ENCODE measurements at places on chromosomes 12 and 14.

DNA sequence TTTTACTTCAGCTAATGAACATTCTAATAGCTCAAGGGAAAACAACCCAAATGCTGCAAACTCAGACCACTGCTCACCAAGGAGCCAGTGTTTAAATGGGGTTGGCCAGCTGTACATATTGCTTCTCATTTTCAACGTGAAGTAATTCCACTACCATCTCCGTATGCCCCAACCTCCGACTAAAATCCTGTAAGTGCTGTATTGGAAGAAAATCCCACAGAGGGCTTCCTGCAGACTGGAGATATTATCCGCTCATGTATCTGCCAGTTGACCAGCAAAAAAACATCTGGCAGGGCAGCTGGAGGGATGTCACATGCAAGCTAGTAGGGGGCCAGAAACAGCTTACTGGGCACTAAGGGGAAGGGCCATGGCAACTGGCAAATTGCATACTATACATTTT lies 485.0 kb downstream of the SNAPC1 start:
- no peak for ATAC-seq

- ATAC-seq, result no peak
Observed at GRCh38 chr12:12072064-12072760, 1.5 kb downstream of the BCL2L14 start.

DNA sequence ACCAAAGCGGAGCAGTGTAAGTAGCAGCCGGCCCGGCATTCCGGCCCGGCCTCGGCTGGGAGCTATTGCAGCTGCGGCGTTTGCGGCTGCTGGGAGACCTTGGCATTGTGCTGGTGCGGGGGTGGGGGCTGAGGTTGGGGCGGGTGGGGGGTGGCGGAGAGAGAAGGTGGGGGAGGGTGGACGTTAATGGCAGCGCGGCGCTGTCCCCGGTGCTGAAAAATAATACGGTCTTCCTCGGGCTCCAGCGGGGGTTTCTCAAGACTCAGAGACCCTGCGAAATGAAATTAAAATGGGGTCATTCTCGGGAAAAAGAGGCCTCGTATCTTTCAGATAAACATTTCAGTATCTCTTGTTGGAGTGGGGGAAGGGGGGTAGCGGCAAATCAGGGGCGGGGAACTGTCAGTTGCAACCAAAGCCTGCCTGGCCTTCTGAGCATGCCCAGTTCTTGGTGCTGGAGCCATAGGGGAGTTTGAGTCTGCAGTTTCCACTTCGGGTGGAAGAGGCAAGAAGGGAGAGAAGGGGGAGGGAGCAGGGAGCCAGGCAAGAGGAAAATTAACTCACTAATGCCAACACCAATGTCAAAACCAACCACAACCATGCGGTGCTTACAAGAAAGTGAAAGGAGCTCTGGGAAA lies 414 bp downstream of the UNC79 start:
- ATAC-seq, result no peak

DNA sequence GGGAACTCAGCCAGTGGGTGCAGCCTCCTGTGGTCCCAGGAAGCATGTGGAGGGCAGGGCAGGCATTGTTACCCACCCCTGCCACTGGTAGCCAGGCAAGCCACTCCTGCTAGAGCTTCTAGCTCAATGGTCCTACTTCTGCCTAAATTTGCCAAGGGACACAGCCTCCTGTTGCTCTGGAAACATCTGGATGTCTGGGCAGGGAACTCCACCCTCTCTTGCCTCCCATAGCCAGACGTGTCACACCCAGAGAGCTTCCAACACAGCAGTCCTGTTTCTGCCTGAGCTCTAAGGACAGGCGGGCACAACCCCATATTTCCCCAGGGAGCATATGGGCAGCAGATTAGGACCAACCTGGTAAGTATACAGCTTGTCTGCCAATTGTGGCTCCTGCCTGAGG lies 350.2 kb downstream of the GLT1D1 start:
- no peak for ATAC-seq

- no peak for ATAC-seq
Observed at GRCh38 chr14:34009956-34010355, 59.1 kb upstream of the EGLN3 start.

- ATAC-seq, result no peak
Observed at GRCh38 chr14:55356913-55357312, 54.7 kb downstream of the ATG14 start.

DNA sequence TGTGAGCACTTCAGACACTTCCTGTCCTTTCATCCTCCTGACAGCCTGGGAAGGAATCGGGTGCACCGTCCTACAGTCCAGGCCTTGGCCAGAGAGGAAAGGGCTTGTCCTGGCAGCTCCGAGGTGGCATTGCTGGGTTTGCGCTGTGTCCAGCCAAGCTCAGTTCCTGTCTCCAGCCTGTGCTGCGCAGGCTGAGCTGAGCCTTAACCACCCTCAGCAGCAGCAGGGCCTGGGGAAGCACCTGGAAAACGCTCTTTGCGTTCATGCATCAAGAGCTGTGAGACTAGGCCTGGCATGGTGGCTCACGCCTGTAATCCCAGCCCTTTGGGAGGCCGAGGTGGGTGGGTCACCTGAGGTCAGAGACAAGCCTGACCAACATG lies 33.7 kb upstream of the EML1 start:
- ATAC-seq, result no peak

GRCh38 chr12:87085286-87085685 lies 829.1 kb upstream of the MGAT4C start:
- ATAC-seq, result no peak

DNA sequence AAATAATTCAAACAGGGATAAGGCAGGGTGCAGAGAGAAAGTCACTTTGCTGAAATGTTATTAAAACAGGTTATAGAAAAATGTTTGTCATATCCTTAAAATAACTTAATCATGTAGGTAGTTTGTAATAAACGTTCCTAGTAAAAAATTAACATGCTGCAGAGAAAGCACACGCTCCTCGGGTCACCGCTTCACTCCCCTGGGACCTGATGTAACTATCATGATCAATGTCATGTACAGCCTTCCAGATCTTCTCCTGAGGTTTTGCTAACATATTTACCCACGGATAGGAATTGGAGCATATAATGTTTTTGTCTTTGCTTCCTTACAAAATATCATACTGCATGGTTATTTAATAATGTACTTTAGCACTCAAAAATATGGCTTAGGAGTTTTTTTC lies 285.1 kb upstream of the TMEM132C start:
- ATAC-seq, result no peak

DNA sequence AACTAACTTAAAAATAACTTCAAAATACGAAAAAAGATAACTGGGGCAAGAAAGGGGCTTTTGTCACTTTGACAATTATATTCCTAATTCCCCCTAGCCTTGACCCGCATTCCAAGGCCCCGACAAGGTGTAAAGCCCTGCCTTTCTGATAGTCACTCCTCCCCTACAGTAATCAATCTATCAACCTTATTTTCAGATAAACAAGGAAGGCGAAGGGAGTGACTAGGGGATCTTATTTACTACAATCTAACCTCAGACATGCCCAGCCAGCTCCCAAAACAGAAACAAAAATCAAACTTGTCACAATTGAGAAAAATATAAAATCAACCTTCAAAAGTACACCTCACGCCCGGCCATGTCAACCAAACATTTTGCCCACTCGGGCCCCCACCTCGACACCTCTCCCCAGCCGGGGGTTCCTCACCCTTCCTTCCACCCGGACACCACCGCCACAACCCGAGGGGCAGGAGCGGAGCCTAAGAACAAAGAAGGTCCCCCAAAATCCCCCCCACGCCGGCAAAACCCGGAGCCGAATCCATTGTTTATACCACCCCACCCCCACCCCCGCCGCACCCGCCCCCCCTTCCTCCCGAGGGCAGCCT lies 562 bp downstream of the ZFYVE1 start:
- ATAC-seq, result no peak

DNA sequence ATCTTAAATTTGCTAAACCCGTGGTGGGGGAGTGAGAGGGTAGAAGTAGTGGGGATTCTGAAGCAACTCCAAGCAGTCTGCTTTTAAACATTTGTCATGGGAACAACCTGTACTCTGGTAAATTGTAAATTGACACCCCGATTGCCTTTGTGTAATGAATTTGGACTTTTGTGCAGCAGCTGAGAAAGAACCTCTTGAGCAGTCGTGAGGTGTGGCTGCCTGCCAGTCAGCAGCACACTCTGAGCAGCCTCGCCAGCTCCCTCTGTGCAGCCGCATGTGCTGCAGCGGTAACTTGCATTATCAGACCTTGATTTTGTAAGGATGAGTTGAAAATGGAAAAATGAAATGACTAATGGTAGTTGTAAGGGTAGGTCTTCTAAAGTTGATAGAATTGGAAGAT lies 74.3 kb downstream of the SUSD6 start:
- ATAC-seq, result peak; percentile 60

GRCh38 chr14:22333422-22334274 lies 255.4 kb downstream of the DAD1 start:
- ATAC-seq, result peak; percentile 31

- ATAC-seq, result no peak
Observed at GRCh38 chr12:30691122-30691879, 4.4 kb downstream of the IPO8 start.

DNA sequence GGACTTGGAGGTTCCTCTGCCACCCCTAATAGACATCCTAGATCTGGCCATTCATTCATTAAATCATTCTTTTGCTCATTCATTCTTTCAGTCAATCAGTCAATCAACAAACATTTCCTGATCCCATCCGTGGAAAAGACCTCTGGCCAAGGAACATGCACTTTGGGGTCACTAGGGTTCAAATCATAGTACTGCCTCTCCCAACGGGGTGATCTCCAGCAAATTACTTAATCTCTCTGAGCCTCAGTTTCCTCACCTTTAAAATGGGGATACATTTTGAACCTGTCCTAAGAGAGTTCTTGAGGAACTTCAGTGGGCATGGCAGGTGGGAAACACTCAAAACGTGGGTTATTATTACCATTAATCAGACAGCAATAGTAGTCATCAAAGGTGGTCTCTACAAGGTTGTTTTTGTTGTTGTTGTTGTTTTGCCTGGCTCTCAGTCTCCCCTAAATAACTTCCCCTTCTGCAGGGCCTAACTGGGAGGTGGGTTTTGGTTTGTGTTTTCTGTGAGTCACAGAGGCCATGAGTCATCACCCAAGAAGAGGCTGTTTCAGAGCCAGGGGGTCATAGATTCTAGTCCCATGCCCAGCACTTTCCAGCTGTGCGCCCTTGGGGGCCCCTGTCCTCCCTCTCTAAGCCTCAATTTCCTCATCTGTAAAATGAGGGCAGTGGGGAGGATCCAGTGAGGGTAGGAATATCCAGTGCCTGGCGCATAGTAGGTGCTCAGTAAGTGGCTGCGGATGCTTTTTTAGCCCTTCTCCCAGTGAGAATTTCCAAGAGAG lies 16.9 kb upstream of the FAM222A start:
- no peak for ATAC-seq

- ATAC-seq, result no peak
Observed at GRCh38 chr12:113899561-113900471, 66.3 kb downstream of the RBM19 start.

- ATAC-seq, result no peak
Observed at GRCh38 chr14:98956661-98957060, 315.3 kb downstream of the BCL11B start.

- no peak for ATAC-seq
Observed at GRCh38 chr12:108653922-108654321, 20.2 kb upstream of the SELPLG start.

GRCh38 chr12:103505371-103506236 lies 9.8 kb upstream of the C12orf42 start:
- no peak for ATAC-seq

DNA sequence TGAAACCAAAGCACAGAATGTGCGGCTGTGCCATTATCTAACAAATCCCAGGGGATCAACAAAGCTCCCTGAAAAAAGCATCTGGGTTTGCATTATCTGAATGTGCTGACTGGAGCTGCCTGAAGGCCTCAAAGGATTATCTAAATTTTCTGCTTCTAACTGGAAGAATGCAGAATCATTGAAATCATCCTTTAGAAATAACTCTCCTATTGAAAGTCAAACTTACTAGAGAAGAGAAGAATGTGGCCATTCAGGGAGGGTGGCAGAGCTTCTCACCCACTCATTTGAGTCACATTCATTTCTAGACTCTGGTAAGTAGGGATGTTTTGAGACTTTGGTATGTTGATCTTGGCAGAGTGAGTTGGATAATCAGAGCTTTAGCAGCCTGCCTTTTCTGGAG lies 220.6 kb upstream of the RGS6 start:
- ATAC-seq, result no peak

DNA sequence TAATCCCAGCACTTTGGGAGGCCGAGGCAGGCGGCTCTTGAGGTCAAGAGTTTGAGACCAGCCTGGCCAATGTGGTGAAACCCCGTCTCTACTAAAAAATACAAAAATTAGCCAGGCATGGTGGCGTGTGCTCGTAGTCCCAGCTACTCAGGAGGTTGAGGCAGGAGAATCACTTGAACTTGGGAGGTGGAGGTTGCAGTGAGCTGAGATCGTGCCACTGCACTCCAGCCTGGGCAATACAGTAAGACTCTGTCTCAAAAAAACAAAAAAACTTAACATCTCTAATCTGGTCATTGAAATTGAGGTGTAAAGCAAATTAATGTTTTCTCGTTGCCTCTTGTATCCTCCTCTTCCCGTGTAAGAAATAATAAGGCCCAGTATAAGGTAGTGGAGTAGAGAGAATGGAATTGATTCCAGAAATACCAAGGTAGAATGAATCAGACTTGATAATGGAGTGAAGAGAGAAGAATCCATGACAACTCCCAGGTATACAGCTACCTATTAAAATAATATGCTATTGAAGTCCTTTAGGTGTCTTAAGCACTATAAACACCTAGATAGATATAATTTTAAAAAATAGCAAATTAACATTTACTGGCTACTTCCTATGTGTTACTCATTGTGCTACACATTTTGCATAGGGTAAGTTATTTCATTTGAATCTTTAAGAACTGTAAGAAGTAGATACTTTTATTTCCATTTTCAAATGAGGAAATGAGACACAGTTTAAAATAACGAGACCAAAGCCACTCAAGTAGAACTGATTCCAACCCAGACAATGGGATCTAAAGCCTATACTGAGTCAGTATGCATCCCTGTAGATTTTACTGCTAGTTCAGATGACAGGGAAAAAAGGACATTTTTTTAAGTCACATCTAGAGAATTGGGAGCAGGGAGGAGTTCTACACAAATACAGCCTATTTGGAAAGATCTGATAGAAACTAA lies 23.2 kb downstream of the RAP1B start:
- ATAC-seq, result no peak

DNA sequence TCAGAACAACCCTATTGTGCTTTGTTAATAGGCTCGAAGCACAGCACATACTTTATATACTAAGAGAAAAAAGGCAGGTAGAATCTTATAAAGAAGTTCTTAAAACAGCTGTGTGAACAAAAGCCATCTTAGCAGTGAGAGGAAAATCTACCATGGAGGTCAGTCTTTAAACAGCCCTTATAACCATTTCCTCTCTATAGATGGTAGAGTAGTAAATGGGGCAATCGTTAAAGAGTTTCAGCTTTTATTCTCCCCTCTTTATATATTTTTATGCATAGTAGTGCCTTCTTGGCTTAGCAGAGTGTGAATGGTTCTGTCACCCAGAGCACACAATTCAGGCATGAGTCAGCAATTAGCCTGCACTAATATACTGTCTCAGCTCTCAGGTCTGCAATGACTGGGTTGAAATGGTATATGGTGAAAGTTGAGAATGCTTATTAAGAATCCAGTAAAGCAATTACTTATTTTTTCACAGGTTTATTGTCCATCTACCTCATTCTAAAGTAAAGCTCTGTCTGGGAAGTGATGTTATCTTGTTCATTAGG lies 305.0 kb downstream of the NELL2 start:
- ATAC-seq, result no peak

Data from gastroesophageal sphincter (tissue), 4 donors.